ENCODE measurements at places on chromosomes 3 and 15.

DNA sequence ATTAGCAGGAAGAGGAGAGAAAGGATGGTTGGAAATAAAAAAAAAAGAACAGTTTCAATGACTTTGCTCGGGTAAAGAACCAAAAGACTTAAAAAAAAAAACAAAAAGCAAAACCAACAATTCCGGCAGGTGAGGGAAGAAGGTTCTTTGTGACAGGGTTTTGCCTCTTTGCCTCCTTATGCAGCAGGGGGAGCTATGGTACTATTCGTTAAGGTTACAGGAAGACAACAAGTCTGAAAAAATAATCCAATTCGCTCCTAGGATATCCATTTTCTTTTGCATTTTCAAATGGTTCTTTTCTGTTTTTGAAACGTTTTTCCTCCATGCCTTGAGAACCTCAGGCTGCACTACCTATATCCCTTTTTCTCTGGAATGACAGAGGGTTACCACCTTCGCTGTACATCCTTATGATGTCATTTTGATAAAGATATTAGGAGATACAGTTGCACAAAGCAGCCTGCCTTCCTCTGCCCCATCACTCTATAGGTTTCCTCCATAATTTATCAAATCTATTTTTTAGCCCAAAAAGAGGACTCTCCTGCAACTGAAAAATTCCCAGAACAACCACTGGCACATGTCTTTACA is 55.0 kb downstream of the CFAP20DC start:
- peak; percentile 70 for DNase-seq

DNA sequence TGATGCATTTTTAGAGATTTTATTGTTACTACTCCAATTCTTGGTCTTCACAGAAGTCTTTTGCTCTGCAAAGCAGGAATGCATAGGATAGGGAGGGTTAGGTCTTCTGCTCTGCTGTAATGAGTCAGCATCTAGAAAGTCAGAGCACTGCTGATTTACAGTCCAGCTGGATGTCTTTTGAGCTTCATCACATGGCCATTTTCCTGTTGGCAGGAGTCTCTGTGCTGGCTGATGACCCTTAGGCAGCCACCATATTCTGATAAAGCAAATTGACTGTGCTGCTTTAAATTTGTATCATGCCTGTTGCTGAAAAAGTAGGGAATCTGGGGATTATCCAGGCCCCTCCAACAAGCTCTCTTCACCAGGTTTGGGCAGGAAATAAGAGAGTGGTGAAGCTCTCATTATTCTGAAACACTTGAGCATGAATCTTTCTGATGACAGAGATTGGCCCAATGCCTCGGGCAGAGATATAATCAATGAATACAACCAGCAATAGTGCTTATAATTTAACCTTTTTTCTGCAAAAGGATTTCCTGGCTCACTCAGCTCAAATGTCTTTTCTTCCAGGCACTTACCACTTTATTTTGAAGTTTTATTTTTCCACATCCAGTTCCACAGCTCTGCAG is 9.7 kb upstream of the CRBN start:
- DNase-seq, result peak; percentile 12

DNA sequence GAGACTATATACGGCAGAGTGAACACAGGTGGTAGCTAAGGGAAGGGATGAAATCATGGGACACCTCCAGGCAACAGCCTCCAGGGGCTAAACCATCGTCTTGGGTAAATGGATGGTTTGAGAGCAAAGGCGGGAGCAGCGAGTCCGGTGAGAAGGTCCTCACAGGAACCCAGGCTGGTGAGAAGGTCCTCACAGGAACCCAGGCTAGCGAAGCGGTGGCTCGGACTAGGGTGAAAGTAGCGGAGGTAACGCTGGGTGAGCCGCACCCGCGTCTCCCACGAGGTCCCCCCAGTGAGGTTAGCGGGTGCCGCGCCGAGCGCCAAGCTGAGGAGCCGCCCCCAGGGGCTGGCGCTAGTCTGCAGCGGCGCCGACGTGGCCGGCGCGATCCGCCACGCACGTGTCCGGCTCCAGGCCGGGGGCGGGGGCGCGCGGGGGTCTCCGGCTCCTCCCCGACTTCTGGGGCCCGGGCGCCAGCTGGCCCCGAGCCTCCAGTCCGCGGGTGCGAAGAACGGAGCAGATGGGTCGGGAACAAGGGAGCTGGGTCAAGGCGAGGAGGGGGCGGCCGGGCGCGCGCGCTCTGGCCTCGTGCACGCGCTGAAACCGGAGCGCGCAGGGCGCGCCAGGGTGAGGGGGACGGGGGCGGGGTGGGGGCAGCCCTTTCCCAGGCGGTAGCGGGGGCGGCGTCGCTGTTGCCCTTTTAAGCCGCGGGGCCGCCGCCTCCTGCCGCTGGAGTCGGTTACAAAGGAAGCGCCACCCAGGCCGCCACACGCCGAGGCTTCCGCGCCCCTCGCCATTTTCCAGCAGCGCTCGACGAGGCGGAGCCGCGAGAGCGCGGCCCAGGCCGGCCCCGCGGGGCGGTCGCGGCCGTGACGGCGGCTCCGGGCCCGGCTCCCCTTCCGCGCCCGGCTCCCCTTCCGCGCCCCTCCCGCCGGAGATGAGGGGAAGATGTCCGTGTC is at the start of gene UBE2Q2:
UBE2Q2 (plus strand) TSS at position 726 of the 956 bp plus-strand sequence; CDS start at position 946, 220 bp downstream.
- peak; percentile 83 for DNase-seq

DNA sequence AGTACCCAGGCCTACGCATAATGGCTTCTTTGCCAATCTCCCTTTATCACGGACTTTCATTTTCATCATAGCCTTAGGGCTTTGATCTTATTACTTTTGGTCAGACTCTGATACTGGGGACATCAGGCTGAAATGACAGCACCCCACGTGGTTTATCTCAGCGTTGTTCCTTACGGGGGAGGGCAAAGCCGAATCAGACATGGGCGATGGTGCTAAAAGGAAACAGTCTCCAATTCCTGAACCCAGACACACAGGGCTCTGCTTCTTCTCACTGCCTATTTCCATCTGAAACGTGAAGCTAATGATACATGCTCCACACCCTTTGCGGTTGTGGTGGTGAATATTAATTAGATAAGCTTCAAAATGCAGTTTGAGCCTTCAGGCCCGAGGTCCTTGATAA is 59.4 kb upstream of the CD47 start:
- no peak for DNase-seq
